Karpas-422 (cell line): ENCODE measurements at places on chromosomes 6 and 20. TPM values are rescaled to one million over a fixed set of nuclear protein-coding genes. Genes with fewer than 3 reads are reported as not detected.

- H3K36me3 ChIP-seq: no peaks in the 10 kb centered on the region
- no peak overlapping the region for H3K4me3 ChIP-seq
- peaks cover 20% of the 10 kb centered on the region for H3K4me1 ChIP-seq
- DNase-seq: no peak
- H3K27ac ChIP-seq: no peak overlapping the region
- no peaks in the 10 kb centered on the region for H3K27me3 ChIP-seq
These were observed 55.0 kb downstream of the TRIM38 start for GRCh38 chr6:26017632-26017966.

- no peaks in the 10 kb centered on the region for H3K36me3 ChIP-seq
- no peak for DNase-seq
- no peaks in the 10 kb centered on the region for H3K4me1 ChIP-seq
- no peaks in the 10 kb centered on the region for H3K27me3 ChIP-seq
- no peak overlapping the region for H3K27ac ChIP-seq
These were observed 1.8 kb downstream of the PCSK2 start for GRCh38 chr20:17228624-17229061.

DNA sequence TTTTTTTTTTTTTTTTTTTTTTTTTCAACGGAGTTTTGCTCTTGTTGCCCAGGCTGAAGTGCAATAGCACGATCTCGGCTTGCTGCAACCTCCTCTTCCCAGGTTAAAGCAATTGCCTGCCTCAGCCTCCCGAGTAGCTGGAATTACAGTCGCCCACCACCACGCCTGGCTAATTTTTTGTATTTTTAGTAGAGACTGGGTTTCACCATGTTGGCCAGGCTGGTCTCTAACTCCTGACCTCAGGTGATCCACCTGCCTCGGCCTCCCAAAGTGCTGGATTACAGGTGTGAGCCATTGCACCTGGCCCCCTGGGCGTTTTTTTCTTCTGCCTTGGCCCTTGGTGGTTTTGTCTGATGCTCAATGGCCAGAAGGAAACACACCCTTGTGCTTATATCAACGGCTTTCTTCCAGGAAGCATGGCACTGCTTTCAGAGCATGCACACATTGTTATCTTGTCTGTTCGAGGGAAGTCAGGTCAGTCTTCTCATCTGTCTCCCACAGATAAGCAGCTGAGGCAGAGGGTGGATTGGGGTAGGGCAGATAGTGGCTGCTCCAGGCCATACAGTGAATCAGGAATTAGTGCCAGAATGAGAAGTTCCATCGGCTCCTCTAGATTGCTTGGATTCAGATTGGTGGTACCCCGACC is 203.1 kb downstream of the TSHZ2 start:
- no peaks in the 10 kb centered on the region for H3K4me1 ChIP-seq
- H3K27me3 ChIP-seq: no peaks in the 10 kb centered on the region
- DNase-seq: no peak
- H3K4me3 ChIP-seq: no peak overlapping the region

- DNase-seq: peak; percentile 16
- no peak overlapping the region for H3K27ac ChIP-seq
- H3K36me3 ChIP-seq: no peaks in the 10 kb centered on the region
- H3K27me3 ChIP-seq: no peaks in the 10 kb centered on the region
- no peak overlapping the region for H3K4me3 ChIP-seq
These were observed 104.0 kb upstream of the GPR6 start for GRCh38 chr6:109874086-109874485.

DNA sequence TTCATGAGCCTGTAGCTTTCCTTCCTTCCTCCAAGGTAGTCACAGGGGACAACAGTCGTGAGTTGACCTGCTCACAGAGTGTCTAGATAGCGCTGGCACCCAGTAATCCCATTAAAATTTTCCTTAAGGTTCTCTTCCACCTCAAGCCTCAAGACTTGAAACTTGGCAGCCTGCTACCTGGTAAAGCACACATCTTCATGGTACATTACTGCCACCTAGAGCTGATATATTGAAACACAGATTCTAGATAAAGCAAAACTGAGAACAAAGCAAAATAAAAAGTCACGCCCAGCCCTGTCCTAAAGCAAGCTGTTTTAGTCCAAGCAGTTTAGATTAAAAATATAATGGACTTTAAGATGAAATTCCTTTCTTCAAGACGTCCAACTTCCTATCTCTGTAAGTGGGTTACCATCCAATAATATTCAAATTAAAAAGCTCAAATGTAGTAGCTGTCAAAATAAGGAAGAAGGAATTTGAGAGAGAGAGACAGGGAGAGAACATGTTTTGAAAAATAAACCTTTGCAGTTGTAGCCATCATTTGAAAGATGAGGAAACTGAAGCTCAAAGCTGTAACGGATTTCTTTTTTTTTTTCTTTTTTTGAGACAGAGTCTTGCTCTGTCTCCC is 50.7 kb upstream of the CD83 start:
- no peak overlapping the region for H3K27ac ChIP-seq
- H3K4me3 ChIP-seq: no peak overlapping the region
- DNase-seq: peak; percentile 80
- H3K36me3 ChIP-seq: no peaks in the 10 kb centered on the region
- H3K27me3 ChIP-seq: no peaks in the 10 kb centered on the region

- no peak overlapping the region for H3K4me3 ChIP-seq
- no peaks in the 10 kb centered on the region for H3K36me3 ChIP-seq
These were observed 49.4 kb upstream of the CARMIL1 start for GRCh38 chr6:25229671-25230321.

- no peak overlapping the region for H3K27ac ChIP-seq
- no peaks in the 10 kb centered on the region for H3K27me3 ChIP-seq
These were observed 4.4 kb upstream of the CST3 start for GRCh38 chr20:23641936-23642751.

DNA sequence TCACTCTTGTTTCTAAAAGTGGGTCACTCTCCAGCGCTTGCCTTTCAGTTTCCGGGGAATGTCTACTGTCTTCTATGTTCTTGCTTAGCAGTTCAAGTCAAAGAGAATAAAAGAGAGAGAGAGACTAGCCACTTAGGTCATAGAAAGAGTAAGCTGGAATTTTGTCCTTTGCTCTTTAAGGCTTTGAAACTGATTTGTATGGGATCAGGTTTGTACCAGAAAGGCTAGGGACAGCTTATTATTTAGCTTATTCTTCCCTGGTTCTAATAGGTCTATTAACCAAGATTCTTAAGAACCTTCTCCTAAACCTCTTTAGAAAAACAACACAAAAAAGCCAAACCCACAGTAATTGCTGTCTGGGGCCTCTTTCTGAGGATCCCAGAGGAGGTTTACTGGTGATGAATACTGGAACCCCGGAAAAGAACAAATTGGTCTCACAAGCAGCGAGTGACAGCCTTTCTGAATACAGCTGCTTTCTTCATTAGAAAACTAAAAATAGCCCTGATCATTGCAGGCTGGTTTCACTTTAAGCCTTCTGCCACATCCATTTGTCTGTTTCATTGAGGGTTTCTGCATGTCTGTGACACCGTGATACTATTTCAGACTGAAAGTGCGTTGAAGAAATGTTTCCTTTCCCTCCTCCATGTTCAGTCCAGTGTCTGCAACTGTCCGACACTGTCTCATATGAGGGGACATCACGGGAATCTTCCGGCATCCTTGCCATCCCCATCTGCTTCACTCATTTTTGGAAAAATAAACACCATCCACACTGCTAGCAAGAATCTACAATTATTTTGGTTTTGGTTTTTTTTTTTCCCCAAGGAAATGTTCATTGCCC is 75.1 kb upstream of the ATXN1 start:
- H3K27me3 ChIP-seq: no peaks in the 10 kb centered on the region
- no peak overlapping the region for H3K4me3 ChIP-seq
- H3K27ac ChIP-seq: no peak overlapping the region
- H3K4me1 ChIP-seq: no peaks in the 10 kb centered on the region
- no peak for DNase-seq

GRCh38 chr20:9407805-9408421 is 106.5 kb upstream of the LAMP5 start:
- no peaks in the 10 kb centered on the region for H3K36me3 ChIP-seq
- no peak overlapping the region for H3K27ac ChIP-seq
- H3K4me1 ChIP-seq: no peaks in the 10 kb centered on the region
- H3K27me3 ChIP-seq: no peaks in the 10 kb centered on the region
- DNase-seq: peak; percentile 87

DNA sequence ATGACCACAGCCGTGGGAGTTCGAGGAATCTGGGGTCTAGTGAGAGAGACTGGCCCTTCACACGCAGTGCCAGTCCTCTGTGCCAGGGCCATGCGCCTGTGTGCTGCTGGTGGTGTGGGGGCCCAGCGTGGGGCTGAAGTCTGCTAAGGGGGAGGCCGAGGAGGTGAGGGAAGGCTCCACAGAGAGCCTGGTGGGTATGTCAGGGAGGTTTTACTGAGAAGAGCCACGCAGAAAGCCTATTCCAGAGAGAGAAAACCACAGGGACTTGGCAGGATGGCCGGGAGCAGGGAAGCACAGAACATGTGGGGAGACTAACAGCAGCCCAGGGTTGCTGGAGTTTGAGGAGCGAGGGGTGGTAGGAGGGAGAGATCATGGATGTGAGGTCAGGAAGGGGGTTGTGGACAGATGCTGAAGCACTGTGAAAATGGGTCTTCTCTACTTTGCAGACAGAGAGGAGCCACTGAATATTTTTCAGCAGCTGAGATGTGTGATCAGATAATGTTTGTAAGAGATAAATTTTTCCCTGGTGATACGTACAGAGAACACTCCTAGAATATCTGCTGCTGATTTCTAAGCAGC is 35.3 kb downstream of the DUSP22 start:
- DNase-seq: no peak
- no peak overlapping the region for H3K4me3 ChIP-seq
- H3K4me1 ChIP-seq: peaks cover 13% of the 10 kb centered on the region

DNA sequence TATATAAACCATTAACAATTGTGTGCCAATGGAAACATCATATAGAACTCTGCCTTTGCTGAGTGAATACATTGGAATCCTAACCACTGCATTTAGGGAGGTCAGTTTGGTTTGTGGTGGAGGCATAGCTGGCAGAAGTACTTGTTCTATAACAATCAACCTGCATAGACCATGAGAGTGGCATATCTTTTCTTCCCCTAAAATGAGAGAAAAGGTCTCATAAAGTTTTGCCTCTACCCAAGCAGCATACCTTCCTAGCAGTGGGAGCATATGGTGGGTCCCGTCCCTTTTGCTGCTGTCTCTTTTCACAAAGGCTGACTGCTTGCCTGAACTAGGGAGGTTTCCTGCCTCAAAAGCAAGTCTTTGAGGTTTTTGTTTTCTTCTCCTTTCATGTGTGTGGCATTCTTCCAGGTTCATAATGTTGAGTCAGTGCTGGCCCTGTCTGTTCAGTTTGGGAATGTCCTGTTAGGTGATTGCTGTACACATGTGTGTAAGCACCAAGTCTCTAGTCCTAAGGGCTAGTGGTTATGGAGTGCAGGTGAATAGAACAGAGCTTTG is 61.2 kb upstream of the SUPT3H start:
- no peaks in the 10 kb centered on the region for H3K27me3 ChIP-seq
- DNase-seq: no peak
- H3K27ac ChIP-seq: no peak overlapping the region
- H3K4me1 ChIP-seq: no peaks in the 10 kb centered on the region
- no peaks in the 10 kb centered on the region for H3K36me3 ChIP-seq

GRCh38 chr20:57990396-57990987 is 238.0 kb downstream of the ANKRD60 start:
- H3K4me3 ChIP-seq: no peak overlapping the region
- no peak overlapping the region for H3K27ac ChIP-seq
- no peaks in the 10 kb centered on the region for H3K4me1 ChIP-seq
- no peaks in the 10 kb centered on the region for H3K27me3 ChIP-seq
- no peaks in the 10 kb centered on the region for H3K36me3 ChIP-seq

DNA sequence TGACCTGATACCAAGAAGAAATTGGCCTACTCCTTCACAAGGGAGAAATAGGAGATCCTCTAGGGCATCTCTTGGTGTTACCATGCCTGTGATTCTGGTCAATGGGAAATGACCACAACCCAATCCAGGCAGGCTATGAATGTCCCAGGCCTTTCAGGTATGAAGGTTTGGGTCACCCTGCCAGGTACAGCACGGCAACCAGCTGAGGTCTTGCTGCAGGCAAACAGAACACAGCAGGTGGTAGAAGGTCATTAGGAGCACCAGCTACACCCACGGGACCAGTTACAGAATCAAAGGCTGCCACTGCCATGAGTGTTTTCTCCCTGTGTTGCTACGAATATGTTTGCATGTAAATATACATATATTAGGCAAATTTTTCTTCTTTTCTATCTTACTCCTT is 202.3 kb downstream of the ERMARD start:
- DNase-seq: no peak
- no peak overlapping the region for H3K27ac ChIP-seq
- H3K36me3 ChIP-seq: no peaks in the 10 kb centered on the region
- H3K27me3 ChIP-seq: no peaks in the 10 kb centered on the region
- H3K4me3 ChIP-seq: no peak overlapping the region

DNA sequence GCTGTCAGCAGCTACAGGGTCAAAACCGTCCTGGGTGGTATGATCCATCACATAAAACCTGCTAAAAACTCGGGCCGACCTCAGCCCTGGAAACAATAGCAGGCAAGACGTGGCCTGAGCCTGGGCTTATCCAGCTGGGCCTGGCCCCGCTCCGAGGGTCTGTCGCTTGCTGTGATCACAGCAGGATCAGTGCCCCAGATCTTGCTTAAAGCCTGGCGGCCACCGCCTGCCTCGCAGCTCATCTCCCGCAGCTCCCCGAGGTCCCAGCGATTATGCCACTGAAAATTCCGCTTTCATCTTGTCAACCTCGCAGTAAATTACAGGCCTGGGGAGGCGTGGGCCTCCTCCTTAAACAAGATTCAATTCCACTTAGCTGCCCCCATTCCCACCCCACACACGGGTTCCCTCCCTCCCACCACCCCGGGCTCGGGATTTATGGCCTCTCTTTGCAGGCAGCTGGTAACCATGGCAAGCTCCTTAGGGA is 40.1 kb downstream of the CDH22 start:
- H3K36me3 ChIP-seq: no peaks in the 10 kb centered on the region
- H3K4me3 ChIP-seq: no peak overlapping the region
- no peak overlapping the region for H3K27ac ChIP-seq
- no peaks in the 10 kb centered on the region for H3K27me3 ChIP-seq

GRCh38 chr6:41602422-41602743 is 35.9 kb upstream of the MDFI start:
- no peaks in the 10 kb centered on the region for H3K27me3 ChIP-seq
- peak overlapping the region; percentile 23; the same call in 1 of the 2 replicates for H3K27ac ChIP-seq
- H3K4me3 ChIP-seq: 0 out of 2 replicates have a peak overlapping the region, but pooled peaks have one; percentile 58
- DNase-seq: no peak
- peaks cover 13% of the 10 kb centered on the region for H3K4me1 ChIP-seq

DNA sequence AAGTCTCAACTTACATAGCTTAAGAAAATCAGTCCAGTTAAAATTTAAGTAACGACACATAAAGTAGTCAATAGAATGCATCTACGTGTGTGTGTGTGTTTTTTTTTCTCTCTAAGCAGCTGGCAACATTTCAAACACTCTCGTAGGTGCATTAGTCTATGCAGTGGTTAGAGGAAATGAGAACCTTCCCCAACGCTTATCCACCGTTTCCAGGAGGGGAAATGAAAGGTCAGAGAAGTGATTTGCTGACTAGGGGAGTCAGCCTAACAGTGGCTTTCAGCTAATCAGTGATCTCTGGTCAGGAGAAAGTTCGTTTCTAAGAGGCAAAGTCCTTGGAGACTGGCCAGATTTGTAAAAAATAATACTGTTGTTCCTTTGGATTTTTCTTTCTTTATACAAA is 806.6 kb downstream of the C6orf118 start:
- no peak overlapping the region for H3K4me3 ChIP-seq
- H3K27ac ChIP-seq: no peak overlapping the region
- no peaks in the 10 kb centered on the region; the same call in 1 of the 2 replicates for H3K4me1 ChIP-seq
- DNase-seq: no peak

Gene RAB32
- total RNA-seq: not detected in 2 replicates

Gene MUCL3
- not detected in 2 replicates for total RNA-seq

Gene SLC16A10
- total RNA-seq: 0.37 and 1.6 TPM in 2 replicates

Gene RAB44
- total RNA-seq: not detected in 2 replicates

Gene MUC22
- total RNA-seq: not detected in 2 replicates
